Aorta (tissue), 5 donors: ENCODE measurements at places on chromosomes 11 and 22. TPM values are rescaled to one million over a fixed set of nuclear protein-coding genes. Genes with fewer than 3 reads are reported as not detected.

Gene HORMAD2
- not detected for total RNA-seq

Gene PARVA
- total RNA-seq: 159 TPM

Gene NCAM1
- 19.4 TPM for total RNA-seq

Gene SLC7A4
- total RNA-seq: 0.15 TPM

Gene HEPN1
- total RNA-seq: not detected

Gene BAIAP2L2
- 0.48 TPM for total RNA-seq

Gene SLC43A3
- total RNA-seq: 97.8 TPM

GRCh38 chr11:35605706-35606105 lies 12.6 kb upstream of the FJX1 start:
- DNase-seq: peak; percentile 50
- H3K4me3 ChIP-seq: no peak overlapping the region
- H3K27ac ChIP-seq: no peak overlapping the region
- no peaks in the 10 kb centered on the region for H3K4me1 ChIP-seq

DNA sequence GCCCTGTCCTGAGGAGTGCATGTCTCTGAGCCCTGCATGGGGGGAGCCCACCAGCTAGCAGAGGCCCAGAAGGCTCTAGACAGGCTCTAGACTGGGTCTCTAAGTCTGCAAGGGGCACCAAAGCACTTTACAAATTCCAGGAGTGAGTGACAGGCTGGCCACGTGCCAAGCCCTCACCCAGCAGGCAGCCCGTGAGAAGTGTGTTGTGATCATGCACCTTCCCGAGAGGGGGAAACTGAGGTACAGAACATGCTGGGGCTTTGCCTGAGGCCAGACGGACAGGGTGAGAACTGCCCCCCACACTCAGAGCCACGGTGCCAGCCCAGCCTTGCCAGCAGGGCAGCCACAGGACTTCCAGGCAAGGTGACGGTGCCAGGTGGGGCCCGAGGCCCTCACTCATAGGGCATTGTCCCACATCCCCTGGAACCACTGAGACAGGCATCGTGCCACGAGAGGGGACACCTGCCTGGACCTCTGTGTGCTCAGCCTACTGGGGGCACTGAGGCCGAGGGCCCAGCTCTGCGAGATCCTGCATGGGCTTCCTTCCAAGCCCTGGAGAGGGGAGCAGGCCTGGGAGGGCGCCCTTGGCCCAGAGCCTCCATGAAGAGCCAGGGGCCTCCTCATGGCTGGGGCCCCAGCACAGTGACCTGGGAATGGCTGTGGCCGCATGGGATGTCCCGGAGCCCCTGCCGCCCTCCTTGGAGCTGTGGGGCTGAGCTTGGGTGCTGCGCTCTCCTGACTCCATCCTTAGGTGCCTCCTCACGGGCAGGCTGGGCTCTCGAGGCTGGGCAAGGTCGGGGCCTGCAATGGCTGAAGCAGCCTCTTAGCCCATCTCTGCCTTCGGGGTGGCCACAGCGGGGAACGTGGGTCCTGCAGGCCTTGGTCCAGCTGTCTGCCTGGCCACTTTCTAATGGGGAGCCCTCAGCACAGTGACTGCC lies 121.5 kb downstream of the KCNQ1OT1 start:
- H3K27me3 ChIP-seq: no peaks in the 10 kb centered on the region
- no peak overlapping the region for H3K27ac ChIP-seq
- H3K4me3 ChIP-seq: no peak overlapping the region
- H3K36me3 ChIP-seq: no peaks in the 10 kb centered on the region

GRCh38 chr11:2888266-2888968 lies 2.8 kb upstream of the CDKN1C start:
- no peak overlapping the region for H3K27ac ChIP-seq
- no peaks in the 10 kb centered on the region for H3K36me3 ChIP-seq
- no peaks in the 10 kb centered on the region for H3K27me3 ChIP-seq
- no peaks in the 10 kb centered on the region for H3K4me1 ChIP-seq
- DNase-seq: peak; percentile 95
- no peak overlapping the region for H3K4me3 ChIP-seq

- no peak for DNase-seq
- H3K27me3 ChIP-seq: no peaks in the 10 kb centered on the region
- no peaks in the 10 kb centered on the region for H3K36me3 ChIP-seq
- no peak overlapping the region for H3K4me3 ChIP-seq
Observed at GRCh38 chr11:61377461-61378160, 14.8 kb upstream of the TMEM216 start.

- H3K4me3 ChIP-seq: no peak overlapping the region
- no peak overlapping the region for H3K27ac ChIP-seq
- no peaks in the 10 kb centered on the region for H3K36me3 ChIP-seq
- H3K4me1 ChIP-seq: no peaks in the 10 kb centered on the region
- no peaks in the 10 kb centered on the region for H3K27me3 ChIP-seq
Observed at GRCh38 chr11:9001736-9002135, 2.1 kb downstream of the NRIP3 start.

- no peak overlapping the region for H3K4me3 ChIP-seq
- H3K36me3 ChIP-seq: no peaks in the 10 kb centered on the region
- no peaks in the 10 kb centered on the region for H3K4me1 ChIP-seq
- no peak overlapping the region for H3K27ac ChIP-seq
Observed at GRCh38 chr22:24077416-24077815, 66.3 kb downstream of the CABIN1 start.

DNA sequence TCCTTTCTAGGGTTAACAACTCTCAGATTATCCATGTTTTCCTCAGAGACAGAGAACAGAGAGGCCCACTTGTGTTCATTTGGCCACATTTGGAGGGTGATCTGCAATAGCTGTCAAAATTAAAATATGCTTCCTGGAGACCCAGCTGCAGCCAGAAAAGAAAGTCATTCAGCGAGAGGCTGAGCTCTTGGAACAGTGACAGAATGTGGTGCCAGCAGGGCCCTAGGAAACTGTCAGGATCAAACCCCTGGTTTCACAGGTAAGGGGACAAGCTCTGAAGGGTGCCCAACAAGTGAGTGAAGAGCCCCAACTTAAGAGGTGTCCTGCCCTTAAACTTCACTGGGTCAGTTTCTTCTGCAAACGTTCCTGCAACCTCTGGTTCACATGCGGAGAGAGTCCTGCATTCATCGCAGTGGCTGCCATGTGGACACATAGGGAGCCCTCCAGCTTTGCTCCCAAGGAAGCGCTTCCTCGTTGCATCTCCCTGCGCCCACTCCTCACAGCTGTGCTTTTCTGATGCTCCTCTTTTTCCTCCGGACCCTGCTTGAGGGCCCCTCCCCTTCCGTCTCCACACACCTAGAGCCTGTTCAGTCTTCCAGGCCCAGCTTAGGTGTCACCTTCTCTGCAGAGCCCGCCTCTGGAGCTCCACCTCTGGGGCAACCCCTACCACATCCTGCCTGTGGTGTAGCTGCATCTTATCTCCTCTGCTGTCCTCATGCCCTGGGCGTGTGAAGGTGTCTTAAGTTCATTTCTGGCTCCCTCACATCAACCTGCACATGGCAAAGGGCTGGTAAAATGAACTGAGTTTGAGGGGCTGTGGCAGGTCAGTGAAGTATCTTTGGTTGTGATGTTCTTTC lies 3.9 kb downstream of the UCP3 start:
- DNase-seq: peak; percentile 56
- H3K27me3 ChIP-seq: no peaks in the 10 kb centered on the region
- no peak overlapping the region for H3K4me3 ChIP-seq
- peaks cover 7% of the 10 kb centered on the region for H3K36me3 ChIP-seq
- no peaks in the 10 kb centered on the region for H3K4me1 ChIP-seq

DNA sequence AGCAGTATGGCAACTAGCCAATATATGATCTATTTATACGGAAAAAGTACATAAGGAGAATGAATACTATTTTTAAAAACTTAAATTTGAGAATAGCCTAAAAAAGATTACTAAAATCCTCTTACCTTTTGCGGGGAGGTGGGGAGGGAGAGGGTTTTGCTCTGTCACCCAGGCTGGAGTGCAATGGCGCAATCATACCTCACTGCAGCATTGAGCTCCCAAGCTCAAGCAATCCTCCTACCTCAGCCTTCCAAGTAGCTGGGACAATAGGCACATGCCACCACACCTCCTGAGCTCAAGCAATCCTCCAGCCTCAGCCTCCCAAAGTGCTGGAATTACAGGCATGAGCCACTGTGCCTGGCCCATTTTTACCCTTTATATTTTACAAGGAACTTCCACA lies 82.0 kb downstream of the TTC28 start:
- no peaks in the 10 kb centered on the region for H3K36me3 ChIP-seq
- DNase-seq: no peak
- no peak overlapping the region for H3K4me3 ChIP-seq
- H3K4me1 ChIP-seq: no peaks in the 10 kb centered on the region
- H3K27ac ChIP-seq: no peak overlapping the region
- no peaks in the 10 kb centered on the region for H3K27me3 ChIP-seq

DNA sequence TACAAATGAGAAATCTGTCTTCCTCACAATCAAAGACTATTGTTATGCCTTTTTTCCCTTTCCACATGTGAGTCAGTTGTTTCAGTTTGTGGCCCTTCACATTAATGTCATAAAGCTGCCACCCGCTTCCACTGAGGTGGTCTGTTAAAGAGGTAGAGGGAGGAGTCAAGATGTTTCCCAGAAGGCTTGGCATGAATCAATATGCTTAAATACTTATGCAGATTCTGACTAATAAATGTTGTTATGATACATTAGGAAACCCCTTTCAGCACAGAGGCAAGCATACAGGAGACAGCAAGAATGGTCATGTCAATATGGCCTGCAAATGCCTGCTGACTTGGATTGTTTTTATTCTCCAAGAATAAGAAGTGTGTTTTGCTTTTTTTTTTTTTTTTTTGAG lies 6.5 kb downstream of the RTN3 start:
- H3K4me1 ChIP-seq: no peaks in the 10 kb centered on the region
- H3K27ac ChIP-seq: no peak overlapping the region
- H3K4me3 ChIP-seq: no peak overlapping the region

DNA sequence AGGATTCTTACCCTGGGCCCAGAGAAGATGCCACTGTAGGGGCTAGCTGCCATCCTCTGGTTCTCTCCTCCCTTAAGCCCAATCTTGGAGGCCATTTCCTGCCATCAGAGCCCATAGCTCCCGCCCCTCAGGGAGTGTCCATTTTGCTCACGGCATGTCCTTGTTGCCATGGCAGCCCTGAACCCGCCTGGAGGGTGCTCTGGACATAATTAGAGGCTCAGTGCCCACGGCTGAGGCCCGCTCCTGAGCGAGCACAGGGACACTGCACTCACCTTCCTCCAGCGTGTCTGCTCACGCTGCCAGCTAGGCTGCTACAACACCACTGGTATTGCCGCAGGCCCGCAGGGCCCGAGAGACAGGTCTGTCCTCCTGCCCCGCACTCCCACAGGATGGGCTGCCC lies 11.1 kb upstream of the SUSD2 start:
- no peak for DNase-seq
- no peaks in the 10 kb centered on the region for H3K27me3 ChIP-seq
- H3K27ac ChIP-seq: no peak overlapping the region
- H3K36me3 ChIP-seq: peaks cover 2% of the 10 kb centered on the region

GRCh38 chr11:117901601-117902000 lies 25.1 kb upstream of the FXYD6 start:
- no peaks in the 10 kb centered on the region for H3K4me1 ChIP-seq
- H3K36me3 ChIP-seq: no peaks in the 10 kb centered on the region
- no peak overlapping the region for H3K27ac ChIP-seq
- H3K27me3 ChIP-seq: no peaks in the 10 kb centered on the region
- no peak overlapping the region for H3K4me3 ChIP-seq

GRCh38 chr11:10497371-10498021 lies 42.4 kb downstream of the AMPD3 start:
- H3K4me3 ChIP-seq: no peak overlapping the region
- no peak for DNase-seq
- H3K27ac ChIP-seq: no peak overlapping the region
- H3K4me1 ChIP-seq: no peaks in the 10 kb centered on the region
- no peaks in the 10 kb centered on the region for H3K27me3 ChIP-seq
- no peaks in the 10 kb centered on the region for H3K36me3 ChIP-seq

DNA sequence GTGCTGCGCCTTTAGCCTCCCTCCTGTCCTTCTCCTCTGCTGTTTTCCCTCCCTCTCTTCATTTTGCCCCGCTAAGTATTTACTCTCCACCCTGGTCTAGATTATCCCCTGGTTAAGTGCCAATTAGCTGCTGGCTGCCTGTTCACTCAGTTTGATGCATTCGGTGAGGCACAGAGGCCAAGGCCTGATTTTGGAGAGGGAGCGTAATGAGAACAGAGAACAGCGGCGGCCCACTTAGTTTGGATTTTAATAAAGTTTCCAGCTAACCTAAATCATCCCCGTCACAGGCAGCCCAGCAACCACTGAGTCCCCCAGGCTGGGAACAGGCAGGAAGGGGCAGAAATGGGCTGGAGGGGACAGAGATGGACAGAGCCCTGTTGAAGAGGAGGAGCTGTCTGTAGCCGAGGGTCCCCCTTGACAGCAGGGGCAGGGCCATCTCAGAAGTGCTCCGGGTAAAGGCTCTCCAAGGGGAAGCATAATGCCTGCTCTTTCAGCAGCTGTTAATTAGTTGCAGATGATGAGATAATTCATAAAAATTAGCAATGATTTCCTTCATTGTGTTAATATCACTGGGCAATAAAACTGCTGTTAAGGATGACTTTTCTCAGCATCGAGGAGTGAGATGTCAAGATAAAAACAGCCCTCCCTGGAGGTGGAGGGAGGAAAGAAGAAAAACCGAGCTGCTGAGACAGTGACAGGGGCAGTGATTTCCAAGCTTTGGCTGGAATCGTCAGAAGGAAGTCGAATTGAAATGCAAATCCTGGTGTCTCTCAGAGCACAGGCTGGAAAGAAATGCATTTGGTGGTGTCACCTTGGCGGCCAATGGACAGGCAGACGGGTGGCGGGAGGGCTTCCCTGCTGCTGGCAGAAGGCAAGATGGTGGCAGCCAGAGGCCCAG lies 170.1 kb downstream of the GRIK4 start:
- no peak for DNase-seq
- no peaks in the 10 kb centered on the region for H3K27me3 ChIP-seq
- H3K4me1 ChIP-seq: no peaks in the 10 kb centered on the region
- no peaks in the 10 kb centered on the region for H3K36me3 ChIP-seq
- no peak overlapping the region for H3K27ac ChIP-seq
- H3K4me3 ChIP-seq: no peak overlapping the region

- H3K4me1 ChIP-seq: no peaks in the 10 kb centered on the region
- no peak overlapping the region for H3K27ac ChIP-seq
- H3K27me3 ChIP-seq: no peaks in the 10 kb centered on the region
- H3K36me3 ChIP-seq: no peaks in the 10 kb centered on the region
- H3K4me3 ChIP-seq: no peak overlapping the region
Observed at GRCh38 chr11:125379981-125380380, 116.1 kb downstream of the FEZ1 start.

DNA sequence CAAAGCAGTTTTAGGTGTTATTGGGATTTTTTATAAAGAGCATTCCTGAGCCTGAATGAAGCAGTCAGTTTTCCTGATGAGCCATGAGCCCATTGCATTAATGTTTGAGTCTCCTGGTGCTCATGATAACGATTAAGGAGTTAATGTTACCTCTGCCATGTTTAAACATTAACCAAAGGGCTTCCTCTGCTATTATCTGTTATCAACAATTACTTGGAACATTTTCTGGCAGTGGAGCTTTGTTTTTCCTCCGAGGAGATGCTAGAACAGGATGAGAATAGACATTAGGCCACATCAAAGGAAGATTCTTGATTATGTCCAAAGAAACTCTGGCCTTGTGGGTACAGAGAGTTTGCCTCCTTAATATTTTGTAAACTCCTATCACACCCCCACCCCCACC lies 49.9 kb downstream of the ZNRF3 start:
- no peaks in the 10 kb centered on the region for H3K27me3 ChIP-seq
- no peaks in the 10 kb centered on the region for H3K36me3 ChIP-seq
- DNase-seq: no peak
